ENCODE measurements at places on chromosomes 11 and 22.

DNA sequence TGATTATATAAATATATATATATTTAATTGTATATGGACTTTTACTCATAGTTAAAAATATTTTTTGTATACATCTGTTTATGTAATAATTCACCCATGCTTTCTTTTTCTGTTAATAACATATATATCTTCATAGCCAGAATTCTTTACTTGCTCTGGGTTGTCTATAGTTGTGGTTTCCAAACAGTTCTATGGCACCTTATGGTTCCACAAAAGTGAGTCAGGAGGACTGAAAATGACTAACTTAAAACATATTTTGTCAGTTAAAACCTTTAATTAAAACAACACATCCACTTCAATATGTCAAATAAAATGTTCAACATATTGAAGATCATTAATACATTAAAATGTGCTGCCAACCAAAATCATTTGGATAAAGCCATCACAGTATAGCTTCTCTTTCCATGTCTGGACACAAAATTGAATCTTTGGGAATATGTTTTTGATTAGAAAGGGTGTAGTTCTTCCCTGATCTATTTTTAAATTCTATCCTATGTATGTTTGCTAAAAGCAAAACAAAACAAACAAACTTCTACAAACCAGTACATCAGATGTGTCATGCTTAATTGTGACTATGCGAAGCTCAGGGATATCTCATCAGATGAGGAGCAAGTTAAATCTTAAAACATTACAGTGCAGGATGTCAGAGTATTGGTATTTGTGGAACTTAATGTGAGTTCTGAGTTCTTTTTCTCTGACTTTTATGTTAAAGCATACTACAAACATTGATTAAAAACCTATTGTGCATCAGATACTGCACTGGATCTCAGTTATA is 1488.4 kb upstream of the TENM4 start:
- no peaks in the 10 kb centered on the region for H3K27me3 ChIP-seq
- no peak overlapping the region for H3K27ac ChIP-seq
- DNase-seq = no peak
- H3K4me3 ChIP-seq = no peak overlapping the region
- no peaks in the 10 kb centered on the region for H3K36me3 ChIP-seq
- H3K4me1 ChIP-seq = no peaks in the 10 kb centered on the region

DNA sequence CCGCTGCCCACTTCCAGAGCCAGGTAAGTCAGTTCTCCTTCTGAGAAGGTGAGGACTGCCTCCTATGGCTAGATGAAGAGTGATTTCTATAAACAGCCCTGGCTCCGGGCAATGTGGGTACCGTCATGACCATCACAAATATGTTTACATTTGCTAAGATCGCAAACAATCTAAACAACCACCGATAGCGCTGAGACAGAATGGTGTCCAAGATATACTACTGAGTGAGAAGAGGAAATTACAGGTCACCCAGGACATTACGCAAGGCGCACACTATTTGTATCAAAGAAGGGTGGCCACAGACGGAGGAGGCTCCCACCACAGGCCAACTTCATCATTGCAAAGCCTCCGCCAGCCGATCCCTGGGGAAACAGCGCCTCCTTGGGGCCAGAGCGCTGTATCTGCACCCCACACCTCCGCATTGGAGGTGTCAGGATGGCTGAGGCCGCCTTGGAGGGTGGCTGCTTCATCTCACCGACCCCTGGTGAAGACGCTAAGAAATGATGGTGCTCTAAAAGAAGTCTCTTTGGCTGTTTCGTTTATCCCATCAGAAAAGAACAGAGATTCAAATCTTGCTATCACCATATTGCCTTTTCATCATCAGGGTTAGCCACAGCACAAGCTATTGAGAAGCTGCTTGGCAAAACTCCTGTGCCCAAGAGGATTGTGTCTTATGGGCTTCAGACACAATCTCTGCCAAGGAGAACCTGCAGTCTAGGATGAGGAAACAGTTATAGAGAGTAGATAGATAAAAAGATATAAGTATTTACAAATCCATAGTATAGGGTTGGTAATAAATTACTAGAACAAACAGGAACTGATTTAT is 12.3 kb upstream of the ASRGL1 start:
- no peaks in the 10 kb centered on the region for H3K36me3 ChIP-seq
- H3K27me3 ChIP-seq = peaks cover 10% of the 10 kb centered on the region
- no peak overlapping the region for H3K4me3 ChIP-seq
- no peak overlapping the region for H3K27ac ChIP-seq
- H3K4me1 ChIP-seq = no peaks in the 10 kb centered on the region
- DNase-seq = peak; percentile 49

DNA sequence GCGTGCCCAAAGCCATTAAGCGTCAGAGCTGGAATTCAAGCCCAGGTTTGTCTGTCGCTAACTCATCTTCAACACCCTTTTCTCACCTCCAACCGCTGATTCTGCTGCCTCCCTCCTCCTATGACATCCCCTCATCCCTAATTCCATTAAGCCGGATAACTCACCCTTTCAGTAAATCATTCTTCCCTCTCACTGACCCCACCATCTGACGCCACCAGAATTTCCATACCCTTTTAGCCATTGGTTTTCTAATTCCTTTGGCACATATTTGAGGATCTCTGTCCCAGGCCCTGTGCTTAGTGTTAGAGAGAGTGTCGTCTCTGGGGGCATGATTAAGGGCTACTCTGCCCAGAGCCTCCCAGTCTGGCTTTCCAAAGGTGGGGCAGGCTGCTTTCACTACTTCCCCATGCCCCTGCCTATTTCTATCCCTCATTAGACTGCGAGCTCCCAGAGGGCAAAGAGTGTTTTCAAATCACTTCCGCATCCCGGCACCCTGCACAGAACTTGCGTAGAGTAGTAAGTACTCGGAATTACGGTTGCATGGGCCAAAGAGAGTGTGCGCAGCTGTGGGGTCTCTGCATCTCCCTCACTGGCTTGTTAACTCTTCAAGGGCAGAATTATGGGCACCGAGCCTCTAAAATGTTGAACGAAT is 3.9 kb downstream of the KLHL35 start:
- DNase-seq = no peak
- H3K36me3 ChIP-seq = no peaks in the 10 kb centered on the region
- no peak overlapping the region for H3K4me3 ChIP-seq
- no peaks in the 10 kb centered on the region for H3K27me3 ChIP-seq
- H3K27ac ChIP-seq = no peak overlapping the region
- no peaks in the 10 kb centered on the region for H3K4me1 ChIP-seq

DNA sequence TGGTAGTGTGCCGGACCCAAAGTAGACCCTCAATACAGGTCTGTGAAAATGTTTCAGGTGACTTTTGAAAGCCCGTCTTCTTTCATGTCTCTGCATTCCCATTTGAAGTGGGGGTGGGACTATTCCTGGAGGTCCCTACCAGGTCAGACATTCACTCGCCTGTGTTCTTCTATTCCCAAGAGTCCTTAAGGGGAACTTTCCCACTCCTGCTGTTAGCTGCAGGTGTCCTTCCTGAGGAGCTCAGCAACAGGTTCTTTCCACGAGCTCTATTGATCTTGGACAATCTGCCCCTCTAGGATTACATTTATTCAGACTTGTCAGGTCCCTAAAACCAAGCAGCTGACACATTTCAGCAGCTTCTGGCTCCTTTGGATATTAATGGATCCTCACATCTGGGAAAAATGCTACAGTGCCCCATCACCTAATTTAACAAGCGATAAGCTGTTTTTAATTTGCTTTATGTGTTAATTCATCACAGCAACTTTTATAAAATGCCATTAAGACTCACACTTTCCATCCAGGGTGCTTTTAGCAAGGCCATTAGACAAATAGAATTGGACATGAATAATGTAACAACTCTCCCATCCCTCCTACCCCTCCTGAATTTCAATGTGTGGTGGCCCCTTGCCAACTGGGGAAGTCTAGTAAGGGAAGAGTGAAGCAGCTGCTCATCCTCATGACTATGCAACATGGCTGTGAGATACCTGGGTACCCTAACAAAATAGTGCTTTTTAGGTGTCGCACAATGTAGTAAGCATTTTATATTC is 259.5 kb upstream of the CCDC90B start:
- no peaks in the 10 kb centered on the region for H3K27me3 ChIP-seq
- H3K4me1 ChIP-seq = no peaks in the 10 kb centered on the region
- H3K4me3 ChIP-seq = no peak overlapping the region

DNA sequence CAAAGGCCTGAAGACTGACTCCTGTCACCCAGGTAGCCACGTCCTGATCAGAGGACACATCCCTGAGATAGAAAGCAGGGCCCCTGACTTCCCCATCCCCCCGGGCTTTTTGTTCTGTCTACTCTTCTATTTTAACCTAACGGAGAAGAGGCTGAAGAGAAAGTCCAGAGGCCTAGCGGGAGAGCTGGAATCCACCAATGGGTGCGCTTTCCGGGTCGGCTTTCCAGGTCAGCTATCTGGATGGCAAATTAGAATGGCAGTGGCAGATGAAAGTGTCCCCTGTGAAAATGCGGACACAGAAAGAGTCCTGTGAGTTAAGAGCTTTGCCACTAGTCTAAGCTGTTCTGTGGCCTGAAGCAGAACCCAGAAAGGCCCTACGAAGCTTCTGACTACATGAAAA is 13.1 kb upstream of the SERPING1 start:
- no peaks in the 10 kb centered on the region for H3K27me3 ChIP-seq
- no peak for DNase-seq
- H3K27ac ChIP-seq = no peak overlapping the region
- H3K4me1 ChIP-seq = peaks cover 20% of the 10 kb centered on the region

DNA sequence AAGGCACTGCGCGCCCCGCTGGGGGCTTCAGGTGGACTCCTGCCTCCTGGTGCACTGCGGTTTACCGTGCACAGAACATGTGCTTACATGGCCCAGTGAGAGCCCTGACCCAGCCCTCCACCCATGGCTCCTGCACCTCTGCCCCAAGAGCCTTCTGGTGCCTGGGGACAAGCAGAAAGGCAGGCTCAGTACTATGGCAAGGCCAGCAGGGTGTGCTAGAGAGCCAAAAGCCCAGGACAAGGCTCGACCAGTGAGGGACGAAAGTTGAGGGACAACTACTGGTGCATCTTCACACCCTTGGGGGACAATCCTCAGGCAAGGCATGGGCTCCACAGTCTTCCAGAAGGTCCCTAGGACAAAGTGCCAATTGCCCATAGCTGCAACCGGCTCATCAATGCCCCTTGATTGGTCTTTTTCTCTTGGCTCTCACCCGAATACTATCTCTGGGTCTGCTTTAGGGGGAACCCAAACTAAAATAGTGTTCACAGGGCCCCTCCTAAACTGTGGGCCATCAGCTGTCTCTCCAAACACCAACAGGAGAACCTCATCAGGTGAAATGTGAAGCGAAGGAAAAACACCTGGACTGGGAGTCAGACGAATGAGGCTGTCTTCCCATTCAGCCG is 13.5 kb downstream of the PGA5 start:
- peak; percentile 63 for DNase-seq
- H3K4me1 ChIP-seq = no peaks in the 10 kb centered on the region
- no peak overlapping the region for H3K4me3 ChIP-seq
- no peaks in the 10 kb centered on the region for H3K27me3 ChIP-seq

DNA sequence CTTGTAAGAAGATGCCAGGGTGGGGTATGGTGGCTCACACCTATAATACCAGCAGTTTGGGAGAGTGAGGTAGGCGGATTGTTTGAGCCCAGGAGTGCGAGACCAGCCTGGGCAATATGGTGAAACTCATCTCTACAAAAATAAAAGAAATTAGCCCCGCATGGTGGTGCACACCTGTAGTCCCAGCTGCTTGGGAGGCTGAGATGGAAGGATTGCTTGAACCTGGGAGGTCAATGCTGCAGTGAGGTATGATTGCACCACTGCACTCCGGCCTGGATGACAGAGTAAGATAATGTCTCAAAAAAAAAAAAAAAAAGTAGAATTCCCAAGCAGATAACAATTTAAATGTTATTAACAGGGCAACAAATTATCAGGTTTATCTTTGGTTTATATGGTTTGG is 20.2 kb downstream of the ACER3 start:
- no peaks in the 10 kb centered on the region for H3K36me3 ChIP-seq
- no peaks in the 10 kb centered on the region for H3K27me3 ChIP-seq
- H3K4me1 ChIP-seq = no peaks in the 10 kb centered on the region
- no peak for DNase-seq

- H3K27me3 ChIP-seq = peaks cover 3% of the 10 kb centered on the region
- no peaks in the 10 kb centered on the region for H3K4me1 ChIP-seq
- no peaks in the 10 kb centered on the region for H3K36me3 ChIP-seq
These were observed 929.0 kb downstream of the BRD1 start for GRCh38 chr22:48898524-48899250.

All from DND-41 (cell line).